NCI-H1105 (cell line): ENCODE measurements at places on chromosomes 11 and 22.
A peak's percentile ranks its signal among the peaks of the same experiment; 100 is the strongest.

GRCh38 chr11:41309111-41309522, 150.3 kb downstream of the LRRC4C start:
- no peak for DNase-seq

GRCh38 chr11:75308986-75309385, 42.5 kb downstream of the ARRB1 start:
- no peak for DNase-seq

- DNase-seq = no peak
Measured at GRCh38 chr11:99565333-99565732, 544.6 kb downstream of the CNTN5 start.

DNA sequence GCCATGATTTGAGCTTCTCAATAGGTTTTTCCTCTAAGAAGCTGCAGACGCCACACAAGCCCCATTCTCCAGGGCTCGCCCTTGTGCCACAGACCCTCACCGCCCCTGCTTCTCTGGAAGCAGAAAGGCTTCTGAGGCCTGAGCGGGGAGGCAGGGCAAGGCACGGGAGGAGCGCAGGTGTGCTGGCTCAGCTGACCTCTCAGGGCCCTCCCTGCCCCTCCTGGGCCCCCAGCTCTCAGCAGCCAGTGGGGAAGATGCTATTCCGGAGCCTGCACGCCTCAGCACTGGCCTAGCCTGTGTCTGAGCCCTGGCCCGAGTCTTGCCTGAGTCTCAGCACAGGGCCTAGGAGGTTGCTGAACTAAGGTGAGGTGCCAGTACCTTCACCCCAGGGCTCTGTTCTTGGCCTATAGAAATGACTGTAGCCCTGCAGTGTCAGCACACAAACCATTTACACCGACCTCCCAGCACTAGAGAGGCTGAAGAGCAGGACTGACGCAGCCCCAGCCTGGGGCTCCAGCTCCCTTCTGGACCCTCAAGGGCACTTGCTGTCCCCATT, 47.1 kb upstream of the LMO1 start:
- no peak for DNase-seq

- no peak for DNase-seq
Measured at GRCh38 chr11:33618351-33618710, 82.3 kb downstream of the C11orf91 start.

- no peak for DNase-seq
Measured at GRCh38 chr11:116865696-116866095, 28.3 kb upstream of the APOA1 start.

DNA sequence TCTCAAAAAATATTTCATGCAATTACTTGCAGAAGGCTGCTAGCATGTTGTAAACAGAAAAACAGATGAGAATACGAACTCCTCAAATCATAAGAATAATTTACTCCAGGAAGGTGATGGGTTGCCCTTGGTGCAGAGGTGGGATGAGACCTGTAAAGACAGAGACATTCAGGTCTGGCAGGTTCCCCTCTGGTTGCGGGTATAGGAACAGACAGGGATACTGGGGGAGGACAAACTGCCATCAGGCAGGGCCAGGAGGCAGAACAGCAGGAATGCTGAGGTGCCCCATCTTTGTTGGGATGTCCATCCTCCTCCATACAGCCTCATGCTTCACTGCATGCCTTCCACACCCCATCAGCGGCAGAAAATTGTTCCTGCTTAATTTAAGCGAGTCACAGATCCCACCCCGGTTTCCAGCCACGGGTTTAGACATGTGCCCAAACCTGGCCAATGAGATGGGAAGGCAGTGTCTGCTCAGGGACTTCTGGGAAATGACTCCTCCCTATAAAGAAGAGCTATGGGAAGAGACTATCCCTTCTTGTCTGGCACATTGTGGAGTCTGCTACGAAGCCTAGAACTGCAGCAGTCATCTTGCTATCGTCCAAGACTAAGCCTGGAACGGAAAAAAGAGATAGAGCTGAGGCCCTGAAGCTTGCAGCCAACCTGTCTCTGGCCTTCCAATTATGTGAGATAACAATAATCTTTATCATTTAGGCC, 23.1 kb upstream of the IRAG1 start:
- DNase-seq = no peak

DNA sequence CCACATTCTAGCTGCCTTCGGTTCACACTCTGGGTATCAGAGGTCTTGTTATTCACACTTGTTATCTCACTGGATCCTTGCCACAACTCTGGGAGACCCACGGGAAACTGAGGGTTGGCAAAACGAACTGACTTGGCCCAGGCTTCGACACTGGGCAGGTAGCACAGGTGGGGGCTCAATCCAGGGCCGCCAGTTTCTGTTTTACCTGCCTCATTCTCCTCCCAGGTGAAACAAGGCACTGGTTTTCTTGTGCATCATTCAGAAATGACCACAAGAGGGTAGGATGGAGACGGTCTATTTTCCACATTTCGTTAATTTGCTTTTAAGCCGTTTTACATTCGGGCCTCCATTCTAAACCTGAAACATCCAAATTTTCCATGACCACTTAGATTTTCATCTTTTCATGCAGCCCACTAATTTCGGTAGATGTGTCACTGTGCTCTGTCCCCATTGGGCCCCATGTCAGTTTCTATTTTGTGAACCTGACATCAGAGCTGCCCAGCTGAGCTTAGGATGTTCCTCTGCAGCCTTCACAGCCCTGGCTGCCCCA, 108.1 kb downstream of the KIAA1671 start:
- no peak for DNase-seq

- no peak for DNase-seq
Measured at GRCh38 chr22:20852076-20852475, 6.5 kb downstream of the PI4KA start.

GRCh38 chr11:35267504-35267903, 128.5 kb downstream of the CD44 start:
- no peak for DNase-seq

GRCh38 chr11:2102132-2102882, 36.9 kb downstream of the IGF2 start:
- DNase-seq = no peak

GRCh38 chr11:101870510-101870909, 44.3 kb upstream of the CEP126 start:
- no peak for DNase-seq

DNA sequence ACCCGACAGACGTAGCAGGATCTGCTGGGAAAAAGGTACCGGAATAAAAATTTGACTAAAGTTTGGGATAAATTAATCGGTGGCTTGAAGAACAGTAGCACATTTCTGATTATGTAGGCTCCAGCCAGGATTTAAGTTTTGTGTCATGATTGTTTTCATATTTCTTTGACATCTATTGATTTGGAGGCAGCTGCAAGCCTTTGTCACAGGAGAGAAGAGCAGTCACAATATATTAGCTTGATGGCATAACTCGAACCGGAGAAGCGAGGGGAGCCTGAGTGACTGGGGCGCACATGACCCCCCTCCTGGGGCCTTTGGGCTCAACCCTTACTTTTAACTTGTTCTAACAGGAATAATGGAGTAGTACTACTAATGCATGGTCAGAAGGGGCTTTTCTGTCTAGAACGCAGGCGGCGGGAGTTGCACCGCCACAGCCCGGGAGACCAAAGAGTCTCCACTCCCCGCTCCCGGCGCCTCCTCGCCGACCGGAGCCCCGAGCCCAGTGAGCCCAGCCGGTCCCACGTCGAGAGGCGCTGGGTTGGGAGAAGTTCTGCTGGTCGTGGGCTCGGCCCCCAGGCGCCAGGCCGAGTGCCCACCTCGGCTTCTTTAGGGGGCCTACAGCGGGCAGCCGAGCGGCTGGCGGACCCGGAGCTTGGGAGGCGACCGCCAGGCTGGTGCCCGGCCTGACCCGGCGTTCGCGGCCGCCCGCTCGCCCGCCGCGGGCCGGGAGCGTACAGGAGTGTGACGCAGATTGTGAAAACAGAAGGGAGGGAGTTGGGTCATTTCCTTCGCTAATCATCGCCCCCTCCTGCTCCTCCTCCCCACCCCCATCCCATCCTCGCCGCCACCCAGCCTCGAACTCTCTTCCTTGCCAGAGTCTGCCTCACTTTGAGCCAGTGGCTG, 15.7 kb upstream of the PAX6 start:
- DNase-seq = no peak

GRCh38 chr22:19599626-19600243, 75.5 kb upstream of the CLDN5 start:
- no peak for DNase-seq

- DNase-seq = no peak
Measured at GRCh38 chr11:32312865-32313403, 122.4 kb downstream of the WT1 start.

GRCh38 chr22:26325641-26326040, 103.4 kb upstream of the ASPHD2 start:
- DNase-seq = no peak

DNA sequence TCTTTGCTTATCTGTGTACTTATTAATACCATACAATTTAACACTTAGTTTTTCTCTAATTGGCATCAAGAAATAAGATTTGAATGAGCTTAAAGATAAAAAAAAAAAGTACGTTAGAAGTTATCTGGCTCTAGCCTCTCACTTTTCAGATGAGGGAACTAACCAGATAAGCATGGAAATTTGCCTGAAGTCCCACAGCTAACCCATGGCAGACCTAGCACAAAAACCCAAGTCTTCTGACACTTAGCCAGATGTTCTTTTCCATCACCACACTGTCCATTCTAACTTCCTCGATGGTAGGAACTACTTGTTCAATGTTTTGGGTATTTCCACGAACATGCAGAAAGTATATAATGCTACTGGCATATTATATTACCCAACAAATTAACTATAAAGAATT, 7.4 kb upstream of the SOX6 start:
- DNase-seq = no peak

DNA sequence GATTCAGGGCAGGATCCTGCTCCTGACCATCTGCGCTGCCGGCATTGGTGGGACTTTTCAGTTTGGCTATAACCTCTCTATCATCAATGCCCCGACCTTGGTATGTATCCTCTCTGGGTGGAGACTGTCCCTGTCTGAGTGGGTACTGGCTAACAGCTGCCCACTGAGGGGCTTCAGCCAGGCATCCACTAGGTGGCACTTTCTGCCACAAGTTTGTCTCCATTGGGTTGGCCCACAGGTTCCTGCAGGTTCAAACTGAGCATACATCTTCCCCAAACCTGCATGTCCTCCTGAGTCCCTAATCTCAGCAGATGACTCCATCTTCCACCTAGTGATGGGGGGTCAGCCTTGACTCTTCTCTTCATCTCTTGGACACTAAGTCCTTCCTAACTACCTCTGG, 4.4 kb downstream of the SLC2A11 start:
- peak; percentile 17 for DNase-seq

- no peak for DNase-seq
Measured at GRCh38 chr22:18119409-18120110, 9.0 kb downstream of the TUBA8 start.

DNA sequence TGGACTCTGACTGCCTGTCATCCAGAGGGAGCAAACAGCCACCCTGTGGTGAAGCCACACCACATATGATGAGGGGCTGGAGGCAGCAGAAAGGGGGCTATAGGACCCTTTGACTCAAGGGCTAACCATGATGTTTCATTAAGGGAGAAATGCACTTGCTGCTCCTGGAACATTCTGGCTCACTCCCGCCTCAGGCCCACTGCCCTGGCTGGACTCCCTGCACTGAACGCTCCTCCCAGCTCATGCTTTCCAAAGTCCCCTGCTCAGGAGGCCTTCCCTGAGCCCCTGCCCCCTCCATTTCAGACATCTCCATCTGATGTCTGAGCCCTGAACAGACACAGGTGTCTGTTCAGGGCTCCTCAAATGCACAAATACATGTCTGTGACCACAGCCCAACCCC, 69.1 kb downstream of the CDKN1C start:
- DNase-seq = no peak

GRCh38 chr11:19447150-19447566, 206.4 kb upstream of the E2F8 start:
- DNase-seq = no peak

GRCh38 chr22:37386441-37386840, 40.8 kb downstream of the ELFN2 start:
- no peak for DNase-seq

DNA sequence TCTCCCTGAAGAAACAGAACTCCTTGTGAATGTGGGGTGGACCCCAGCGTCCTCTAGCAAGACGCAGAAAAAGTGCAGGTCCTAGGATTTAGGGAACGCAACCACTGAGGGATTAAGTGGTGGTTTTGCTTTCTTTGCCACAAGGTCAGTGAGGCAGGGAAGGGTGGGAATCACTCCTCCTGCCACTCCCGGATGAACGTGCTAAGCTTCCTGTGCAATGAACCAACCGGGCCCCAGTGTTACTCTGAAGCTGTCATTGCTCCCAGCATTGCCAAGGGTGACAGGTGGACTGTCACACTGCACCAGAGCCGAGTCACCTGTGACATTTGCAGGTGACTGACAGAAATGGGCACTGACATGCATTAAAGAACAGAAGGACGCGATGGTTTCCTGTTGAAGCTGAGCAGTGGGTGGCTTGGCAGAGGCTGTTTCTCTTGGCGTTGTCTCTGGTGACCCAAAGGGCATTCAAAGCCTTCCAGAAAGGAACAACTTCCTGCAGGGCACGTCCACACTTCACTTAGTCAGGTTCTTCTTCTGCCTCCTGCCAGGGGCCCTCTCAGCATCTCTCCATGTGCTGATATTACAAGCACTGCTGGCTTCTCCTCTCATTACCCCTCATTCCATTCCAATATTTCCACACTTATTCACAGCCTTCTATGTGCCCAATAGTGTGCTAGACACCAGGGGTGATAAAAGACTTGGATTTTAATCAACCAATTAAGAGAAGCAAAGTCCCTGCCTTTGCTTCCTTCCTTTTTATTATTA, 9.7 kb downstream of the KIRREL3 start:
- no peak for DNase-seq

GRCh38 chr11:120801801-120802689, 221.9 kb upstream of the TBCEL start:
- peak; percentile 89 for DNase-seq

DNA sequence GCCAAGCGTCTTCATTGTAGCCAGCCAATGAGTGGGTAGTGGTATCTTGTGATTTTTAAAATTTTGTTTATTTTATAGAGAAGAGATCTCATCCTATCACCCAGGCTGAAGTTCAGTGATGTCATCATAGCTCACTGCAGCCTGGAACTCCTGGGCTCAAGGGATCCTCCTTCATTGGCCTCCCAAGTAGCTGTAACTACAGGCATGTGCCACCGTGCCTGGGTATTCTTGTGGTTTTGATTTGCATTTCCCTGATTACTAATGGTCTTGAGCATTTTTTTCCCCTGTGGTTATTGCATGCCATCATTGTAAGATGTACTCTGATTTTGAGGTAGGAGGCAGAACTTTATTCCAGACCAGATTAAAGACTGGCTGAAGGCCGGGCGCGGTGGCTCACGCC, 2.4 kb upstream of the DENND6B start:
- DNase-seq = no peak

DNA sequence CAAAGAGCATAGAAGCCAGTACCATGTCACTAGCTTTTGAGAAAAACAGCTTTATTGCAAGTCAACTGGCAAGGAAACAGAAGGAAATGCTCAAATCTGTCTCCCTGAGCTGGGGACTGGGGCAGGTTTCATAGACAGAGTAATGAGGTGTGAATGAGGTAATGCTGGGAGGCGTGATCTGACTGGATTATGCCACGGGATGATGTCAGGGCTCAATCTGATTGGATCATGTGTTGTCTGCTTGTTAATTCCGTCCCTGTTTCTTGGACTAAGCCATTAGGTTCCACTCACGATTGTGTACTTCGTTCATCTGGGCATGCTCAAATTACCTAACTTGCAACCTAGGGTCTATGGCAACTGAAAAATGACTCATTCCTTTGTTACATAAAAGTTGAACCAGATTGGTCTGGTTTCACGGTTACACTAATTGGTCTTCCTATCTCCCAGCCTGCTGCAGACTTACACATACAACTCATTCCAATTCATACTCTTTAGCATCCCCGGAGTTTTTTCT, 20.2 kb upstream of the OR10A5 start:
- DNase-seq = no peak

GRCh38 chr11:125001079-125001778, 47.2 kb downstream of the CCDC15 start:
- DNase-seq = no peak
